Glutamatergic neuron (in vitro differentiated cells): ENCODE measurements at places on chromosomes 11 and 22.

DNA sequence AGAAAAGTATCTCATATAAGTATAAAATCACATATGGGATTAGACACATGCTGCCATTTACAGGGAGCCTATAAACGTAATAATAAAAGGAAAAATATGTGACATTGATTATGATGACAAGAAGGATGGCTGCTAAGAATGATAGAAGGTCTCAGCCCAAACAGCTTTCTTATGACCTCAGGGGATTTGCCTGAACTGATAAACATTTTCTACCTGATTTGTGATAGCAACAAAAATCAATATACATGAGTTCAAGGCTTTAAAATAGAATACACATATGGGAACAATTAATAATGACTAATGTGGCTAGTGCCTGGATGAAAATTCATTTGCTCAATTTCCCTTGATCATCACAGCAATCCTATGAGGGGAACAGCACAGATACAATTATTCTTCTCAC, 636.8 kb upstream of the CCDC90B start:
- DNase-seq = no peak
- H3K27ac ChIP-seq = no peak overlapping the region
- no peaks in the 10 kb centered on the region for H3K27me3 ChIP-seq

DNA sequence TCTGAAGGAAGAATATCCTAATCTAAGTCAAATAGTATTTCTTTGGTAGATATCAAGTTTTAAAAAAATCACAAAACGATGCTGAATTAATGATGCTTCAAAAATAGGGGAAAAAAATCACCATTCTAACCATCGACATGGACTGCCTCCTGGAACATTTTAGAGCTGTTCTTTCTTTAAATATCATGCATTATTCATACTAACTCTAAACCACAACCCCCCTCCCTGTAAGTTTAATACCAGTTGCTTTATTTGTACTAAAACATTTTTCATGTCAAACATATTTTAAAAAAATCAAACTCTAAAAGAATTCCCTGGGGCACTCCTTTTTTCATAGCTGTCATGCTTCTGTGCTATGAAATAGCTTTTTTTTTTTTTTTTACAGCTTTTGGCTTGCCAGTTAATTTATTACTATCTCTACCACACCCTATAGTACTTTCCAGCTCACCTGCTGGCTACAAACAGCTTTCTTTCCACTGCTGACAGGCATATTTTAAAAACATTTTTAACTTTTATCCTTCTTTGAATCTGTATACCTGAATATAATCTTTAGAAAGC, 256.9 kb downstream of the SOX6 start:
- no peak for DNase-seq
- no peak overlapping the region for H3K27ac ChIP-seq
- no peaks in the 10 kb centered on the region for H3K27me3 ChIP-seq
- H3K36me3 ChIP-seq = no peaks in the 10 kb centered on the region
- no peak overlapping the region for H3K4me3 ChIP-seq
- peaks cover under 1% of the 10 kb centered on the region for H3K4me1 ChIP-seq

DNA sequence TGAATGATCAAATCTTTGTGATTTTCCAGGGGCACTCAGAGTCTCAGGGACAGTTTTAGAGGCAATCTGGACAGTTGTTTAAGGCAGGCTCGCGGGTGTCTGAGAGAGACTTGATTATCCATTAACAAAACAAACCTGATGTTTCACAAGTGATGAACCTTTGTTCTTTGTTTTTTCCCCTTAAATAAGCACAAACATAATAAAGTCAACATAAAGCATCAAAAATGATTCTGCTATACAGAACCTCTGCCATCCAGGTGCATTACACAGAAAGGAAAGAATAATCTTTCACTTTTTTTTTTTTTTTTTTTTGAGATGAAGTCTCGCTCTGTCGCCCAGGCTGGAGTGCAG, 13.2 kb downstream of the BID start:
- H3K27me3 ChIP-seq = no peaks in the 10 kb centered on the region
- no peaks in the 10 kb centered on the region for H3K4me1 ChIP-seq
- DNase-seq = no peak
- H3K36me3 ChIP-seq = no peaks in the 10 kb centered on the region
- H3K27ac ChIP-seq = no peak overlapping the region

- H3K4me1 ChIP-seq = no peaks in the 10 kb centered on the region
- no peaks in the 10 kb centered on the region for H3K27me3 ChIP-seq
- DNase-seq = no peak
- no peaks in the 10 kb centered on the region for H3K36me3 ChIP-seq
Observed at GRCh38 chr11:106160494-106160893, 83.0 kb downstream of the AASDHPPT start.

DNA sequence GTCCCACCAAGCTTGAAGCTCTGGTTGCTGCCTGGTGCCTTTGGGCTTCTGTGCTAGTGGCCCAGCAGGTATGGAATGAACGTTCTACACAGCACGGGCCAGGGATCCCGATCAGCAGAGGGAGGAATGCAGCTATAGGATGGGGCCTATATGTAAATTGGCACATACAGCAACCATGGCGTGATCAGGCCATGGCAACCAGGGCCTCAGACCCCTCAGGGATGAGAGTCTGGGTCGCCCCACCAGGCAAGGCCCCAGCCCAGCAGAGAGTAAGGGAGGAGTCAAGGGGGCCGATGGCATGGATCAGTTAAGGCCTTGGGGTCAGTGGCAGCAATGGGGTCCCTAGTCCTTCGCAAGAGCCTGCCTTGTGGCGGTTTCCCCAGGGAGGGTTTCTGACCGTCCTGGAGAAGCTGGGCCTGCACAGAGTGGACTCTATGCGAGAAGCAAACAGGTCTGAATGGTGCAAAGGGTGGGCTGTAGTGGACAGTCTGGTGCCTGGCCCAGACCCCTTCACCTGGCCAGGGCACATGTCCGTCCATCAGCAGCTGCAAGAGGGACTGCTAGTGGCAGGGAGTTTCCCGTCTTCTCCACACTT, 98.6 kb downstream of the RPS6KA4 start:
- no peaks in the 10 kb centered on the region for H3K27me3 ChIP-seq
- no peak for DNase-seq
- H3K4me1 ChIP-seq = no peaks in the 10 kb centered on the region

- H3K4me3 ChIP-seq = no peak overlapping the region
- no peak overlapping the region for H3K27ac ChIP-seq
- no peaks in the 10 kb centered on the region for H3K36me3 ChIP-seq
- H3K27me3 ChIP-seq = no peaks in the 10 kb centered on the region
- H3K4me1 ChIP-seq = peaks cover 2% of the 10 kb centered on the region
Observed at GRCh38 chr11:106047631-106048030, 25.6 kb upstream of the MSANTD4 start.

- no peaks in the 10 kb centered on the region for H3K27me3 ChIP-seq
- no peaks in the 10 kb centered on the region for H3K36me3 ChIP-seq
- no peaks in the 10 kb centered on the region for H3K4me1 ChIP-seq
Observed at GRCh38 chr11:71165771-71166170, 86.6 kb downstream of the SHANK2 start.

DNA sequence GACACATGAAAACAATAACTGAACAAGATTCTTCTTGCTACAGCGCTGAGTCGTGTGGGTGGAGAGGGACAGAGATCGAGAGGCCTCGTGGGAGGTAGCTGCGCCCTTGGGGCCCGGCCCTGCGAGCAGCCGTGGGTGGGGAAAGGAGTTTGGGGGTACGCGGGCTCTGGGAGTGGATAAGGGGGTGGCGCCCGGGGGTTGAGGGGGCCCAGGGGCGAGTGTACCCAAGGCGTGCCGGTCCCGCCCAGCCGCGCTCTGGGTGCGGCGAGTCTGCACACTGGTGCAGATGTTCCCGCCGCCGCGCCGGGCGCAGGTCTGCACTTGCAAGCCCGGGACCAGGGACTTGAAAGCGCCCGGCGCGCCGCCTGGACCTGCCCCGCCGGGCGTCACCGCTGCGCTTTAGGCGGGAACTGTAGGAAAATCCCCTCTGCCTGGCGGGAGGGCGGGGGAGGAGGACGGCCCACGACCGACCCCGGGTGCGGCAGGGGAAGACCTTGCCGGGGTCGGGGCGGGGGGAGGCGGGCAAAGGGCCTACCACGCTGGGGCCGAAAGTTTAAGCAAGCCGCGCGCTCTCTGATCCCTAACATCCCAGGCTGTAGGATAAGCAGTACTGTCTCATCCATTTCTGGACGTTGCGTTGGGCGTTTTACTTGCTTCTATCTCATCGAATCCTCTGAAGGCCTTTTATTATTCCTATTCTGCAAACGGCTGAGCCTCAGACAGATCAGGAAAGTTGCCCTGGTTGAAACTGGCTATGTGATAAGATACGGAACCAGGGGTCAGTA, 1.4 kb upstream of the KREMEN1 start:
- H3K27ac ChIP-seq = peak overlapping the region; percentile 44
- H3K4me3 ChIP-seq = peak overlapping the region; percentile 76
- H3K4me1 ChIP-seq = peaks cover 5% of the 10 kb centered on the region
- peak; percentile 55 for DNase-seq
- H3K36me3 ChIP-seq = peaks cover 4% of the 10 kb centered on the region

GRCh38 chr11:32012049-32012448, 78.8 kb upstream of the RCN1 start:
- no peak overlapping the region for H3K27ac ChIP-seq
- peaks cover 6% of the 10 kb centered on the region for H3K27me3 ChIP-seq
- H3K4me3 ChIP-seq = no peak overlapping the region
- DNase-seq = no peak
- peaks cover 9% of the 10 kb centered on the region for H3K4me1 ChIP-seq

- DNase-seq = no peak
- H3K4me3 ChIP-seq = no peak overlapping the region
- H3K36me3 ChIP-seq = no peaks in the 10 kb centered on the region
- peaks cover 2% of the 10 kb centered on the region for H3K27me3 ChIP-seq
- peaks cover 10% of the 10 kb centered on the region for H3K4me1 ChIP-seq
- no peak overlapping the region for H3K27ac ChIP-seq
Observed at GRCh38 chr11:82898241-82898640, 2.0 kb downstream of the PRCP start.

DNA sequence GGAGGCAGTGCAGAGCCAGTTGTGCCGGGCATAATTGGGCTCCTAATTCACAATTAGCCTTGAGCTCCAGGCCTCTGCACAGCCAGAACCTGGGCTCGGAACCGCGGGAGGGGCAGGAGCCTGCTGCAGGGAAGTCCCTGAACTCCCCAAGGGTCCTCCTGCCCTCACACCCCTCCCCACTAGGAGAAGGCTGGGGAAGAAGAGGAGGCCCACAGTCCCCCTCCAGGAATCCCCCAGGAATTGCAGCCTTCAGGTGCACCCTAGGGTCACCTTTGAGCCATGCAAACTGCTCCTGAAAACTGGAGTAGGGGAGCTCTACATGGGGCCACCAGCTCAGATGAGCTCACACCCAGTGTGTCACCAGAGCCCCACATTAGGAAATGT, 93.8 kb upstream of the LMO1 start:
- H3K4me3 ChIP-seq = no peak overlapping the region
- H3K27me3 ChIP-seq = peaks cover 10% of the 10 kb centered on the region
- H3K4me1 ChIP-seq = peaks cover 8% of the 10 kb centered on the region
- no peaks in the 10 kb centered on the region for H3K36me3 ChIP-seq
- DNase-seq = no peak

- DNase-seq = no peak
- H3K27ac ChIP-seq = no peak overlapping the region
- H3K36me3 ChIP-seq = no peaks in the 10 kb centered on the region
Observed at GRCh38 chr11:128398517-128399250, 188.7 kb downstream of the ETS1 start.

GRCh38 chr11:116332391-116332790, 440.4 kb downstream of the BUD13 start:
- peaks cover 3% of the 10 kb centered on the region for H3K27me3 ChIP-seq
- H3K36me3 ChIP-seq = peaks cover 9% of the 10 kb centered on the region
- no peak for DNase-seq
- no peaks in the 10 kb centered on the region for H3K4me1 ChIP-seq
- no peak overlapping the region for H3K27ac ChIP-seq

- peaks cover 8% of the 10 kb centered on the region for H3K27me3 ChIP-seq
- no peak overlapping the region for H3K4me3 ChIP-seq
- DNase-seq = no peak
- no peak overlapping the region for H3K27ac ChIP-seq
- no peaks in the 10 kb centered on the region for H3K4me1 ChIP-seq
- peaks cover 13% of the 10 kb centered on the region for H3K36me3 ChIP-seq
Observed at GRCh38 chr11:70700871-70701270, 302.5 kb downstream of the CTTN start.

DNA sequence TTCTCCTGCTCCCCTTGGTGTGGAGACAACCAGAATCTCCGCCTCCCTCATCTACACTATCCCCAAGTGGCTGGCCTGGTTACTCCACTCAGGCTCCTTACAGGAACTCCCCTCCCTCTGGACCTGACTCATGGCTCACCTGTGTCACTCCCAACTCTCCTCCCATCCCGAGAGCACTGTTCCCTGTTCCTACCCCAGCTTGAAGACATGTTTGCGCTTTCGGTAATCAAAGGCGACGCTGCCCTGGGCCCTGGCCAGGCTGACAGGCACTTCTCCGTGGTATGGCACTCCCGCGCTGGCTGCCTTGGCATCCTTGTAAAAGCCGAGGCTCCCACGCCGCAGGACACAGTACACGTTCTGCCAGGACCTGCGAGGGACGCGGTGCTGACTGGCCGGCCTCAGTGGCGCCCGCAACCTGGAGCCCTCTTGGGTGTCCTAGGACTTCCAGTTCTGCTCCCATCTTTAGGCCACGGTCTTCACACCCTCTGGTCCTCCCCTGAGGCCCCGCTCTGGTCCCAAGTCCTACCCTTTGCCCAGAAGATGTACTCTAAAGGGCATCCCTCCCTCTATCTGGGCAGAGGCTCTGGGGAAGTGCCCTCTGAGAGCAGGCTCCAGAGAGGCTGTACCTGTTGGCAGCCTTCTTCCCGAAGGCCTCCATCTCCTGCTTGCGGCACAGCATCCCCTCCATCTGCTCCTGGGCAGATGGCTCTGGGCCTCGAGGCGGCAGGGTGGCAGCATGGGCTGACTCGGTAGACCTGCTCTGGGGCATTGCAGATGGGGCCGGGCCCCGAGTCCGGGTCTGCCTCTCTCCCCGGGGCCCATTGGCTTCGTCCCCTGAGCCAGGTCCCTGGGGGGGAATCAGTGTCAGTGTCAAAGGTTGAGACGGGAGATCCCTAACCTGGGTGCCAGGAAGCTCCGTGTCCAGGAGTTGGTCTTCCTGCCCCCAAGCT, 9.4 kb upstream of the RBM4B start:
- no peak overlapping the region for H3K4me3 ChIP-seq
- no peak for DNase-seq
- H3K27me3 ChIP-seq = peaks cover 21% of the 10 kb centered on the region
- peaks cover 7% of the 10 kb centered on the region for H3K36me3 ChIP-seq
- peaks cover 13% of the 10 kb centered on the region for H3K4me1 ChIP-seq

- no peaks in the 10 kb centered on the region for H3K36me3 ChIP-seq
- no peak overlapping the region for H3K4me3 ChIP-seq
- peak overlapping the region; percentile 53 for H3K27ac ChIP-seq
- no peak for DNase-seq
- H3K27me3 ChIP-seq = peaks cover 2% of the 10 kb centered on the region
Observed at GRCh38 chr11:111759376-111759775, 6.8 kb downstream of the PPP2R1B start.

- H3K36me3 ChIP-seq = no peaks in the 10 kb centered on the region
- DNase-seq = peak; percentile 86
- peak overlapping the region; percentile 62 for H3K27ac ChIP-seq
- H3K4me3 ChIP-seq = peak overlapping the region; percentile 75
- H3K4me1 ChIP-seq = peaks cover 23% of the 10 kb centered on the region
Observed at GRCh38 chr11:118908901-118909618, 16.7 kb downstream of the BCL9L start.

- peaks cover 9% of the 10 kb centered on the region for H3K4me1 ChIP-seq
- no peak overlapping the region for H3K4me3 ChIP-seq
- DNase-seq = no peak
- no peak overlapping the region for H3K27ac ChIP-seq
- H3K36me3 ChIP-seq = no peaks in the 10 kb centered on the region
Observed at GRCh38 chr11:75453916-75454655, 21.1 kb upstream of the KLHL35 start.

- peak overlapping the region; percentile 100 for H3K4me3 ChIP-seq
- H3K27me3 ChIP-seq = peaks cover 22% of the 10 kb centered on the region
- H3K4me1 ChIP-seq = peaks cover 28% of the 10 kb centered on the region
- DNase-seq = peak; percentile 29
- H3K27ac ChIP-seq = peak overlapping the region; percentile 97
- H3K36me3 ChIP-seq = peaks cover 18% of the 10 kb centered on the region
Observed at GRCh38 chr22:23181721-23182308, 1.5 kb downstream of the BCR start.
